ENCODE measurements at places on chromosomes 5 and 9.

GRCh38 chr9:91285729-91286353 is 75.9 kb downstream of the AUH start:
- no peak for DNase-seq

GRCh38 chr9:106796771-106797170 is 66.2 kb upstream of the ZNF462 start:
- no peak for DNase-seq

DNA sequence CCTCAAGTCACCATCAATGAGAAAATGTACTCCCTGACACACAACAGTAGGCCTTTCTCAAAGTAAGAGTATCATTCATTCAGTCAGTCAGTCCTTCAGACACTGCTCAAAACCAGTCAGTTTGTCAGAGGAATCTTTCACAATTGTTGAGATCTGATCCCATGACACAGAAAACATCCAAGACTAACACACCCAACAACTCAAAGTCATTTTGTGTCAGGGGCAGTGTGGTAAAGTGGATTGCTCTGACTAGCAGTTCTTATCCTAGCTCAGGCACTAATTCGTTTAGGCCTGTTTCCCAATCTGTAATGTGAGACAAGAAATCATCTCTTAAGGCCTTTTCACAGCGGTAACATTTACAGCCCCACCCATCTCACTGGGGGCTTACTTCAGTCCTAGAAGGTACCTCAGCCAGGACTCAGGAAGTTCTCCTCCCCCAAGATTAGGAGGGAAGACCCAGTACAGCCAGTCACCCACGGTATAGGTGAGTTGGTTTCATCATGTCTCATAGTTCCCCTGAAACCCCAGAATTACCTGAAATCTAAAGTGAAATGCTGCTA is 31.9 kb downstream of the SH3TC2 start:
- no peak for DNase-seq

- no peak for DNase-seq
Measured at GRCh38 chr5:57324181-57324580, 150.3 kb downstream of the GPBP1 start.

DNA sequence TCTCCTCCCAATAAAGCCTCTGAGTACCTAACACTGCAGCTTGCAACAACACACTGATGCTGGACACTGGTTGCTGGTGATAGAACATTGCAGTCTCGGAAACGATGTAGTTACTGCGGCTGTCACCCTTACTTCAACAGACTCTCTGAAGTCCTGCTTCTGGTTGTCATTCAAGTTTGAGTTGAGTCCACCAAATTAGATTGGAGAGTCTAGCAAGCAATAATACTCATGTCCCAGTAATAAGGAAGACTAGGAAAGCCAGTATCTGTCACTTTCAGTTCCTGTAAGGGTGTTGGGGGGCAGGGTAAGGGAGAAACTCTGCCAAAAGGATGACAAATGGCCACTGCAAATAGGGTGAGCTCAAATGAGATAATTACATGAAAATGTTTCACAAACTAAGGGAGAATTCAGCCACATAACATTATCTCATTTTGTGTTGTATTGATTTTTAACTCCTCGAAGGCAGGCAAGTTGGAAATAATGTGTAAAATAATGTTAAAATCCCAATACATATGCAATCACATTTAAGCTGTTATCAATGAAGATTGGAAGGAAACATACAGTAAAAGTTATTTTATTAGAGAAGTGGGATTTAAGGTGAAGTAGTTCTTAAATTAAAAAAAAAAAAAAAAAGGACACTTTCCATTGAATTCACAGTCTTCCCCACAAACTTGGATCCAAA is 849 bp upstream of the IFT74 start:
- DNase-seq: no peak

GRCh38 chr5:173903396-173904140 is 15.4 kb downstream of the CPEB4 start:
- no peak for DNase-seq

GRCh38 chr5:159508344-159508743 is 178.1 kb upstream of the IL12B start:
- no peak for DNase-seq

GRCh38 chr5:123116757-123117156 is 27.7 kb downstream of the PRDM6 start:
- no peak for DNase-seq

DNA sequence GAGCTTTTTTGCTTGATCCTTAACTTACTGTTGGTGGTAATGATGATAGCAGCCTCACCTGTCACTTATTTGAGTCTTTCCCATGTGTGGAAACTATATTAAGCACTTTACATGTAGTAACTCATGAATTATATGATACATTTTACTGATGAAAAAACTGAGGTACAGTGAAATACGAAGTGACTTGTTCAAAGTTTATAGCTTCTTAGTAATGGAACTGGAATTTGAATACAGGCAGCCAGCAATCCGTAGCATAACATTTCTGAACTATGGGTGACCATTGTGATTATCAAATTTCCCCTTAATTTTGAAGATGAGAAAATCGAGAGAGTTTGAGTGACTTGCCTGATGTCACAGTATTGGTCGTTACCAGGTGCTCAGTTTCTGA is 17.3 kb downstream of the SCAMP1 start:
- no peak for DNase-seq

All from HTR-8/SVneo (cell line).